ENCODE measurements at places on chromosomes 7 and 10. TPM values are rescaled to one million over a fixed set of nuclear protein-coding genes. Genes with fewer than 3 reads are reported as not detected.

The ANXA8L1 gene
- polyA plus RNA-seq = not detected

The GARIN1A gene
- 4.6 TPM for polyA plus RNA-seq

DNA sequence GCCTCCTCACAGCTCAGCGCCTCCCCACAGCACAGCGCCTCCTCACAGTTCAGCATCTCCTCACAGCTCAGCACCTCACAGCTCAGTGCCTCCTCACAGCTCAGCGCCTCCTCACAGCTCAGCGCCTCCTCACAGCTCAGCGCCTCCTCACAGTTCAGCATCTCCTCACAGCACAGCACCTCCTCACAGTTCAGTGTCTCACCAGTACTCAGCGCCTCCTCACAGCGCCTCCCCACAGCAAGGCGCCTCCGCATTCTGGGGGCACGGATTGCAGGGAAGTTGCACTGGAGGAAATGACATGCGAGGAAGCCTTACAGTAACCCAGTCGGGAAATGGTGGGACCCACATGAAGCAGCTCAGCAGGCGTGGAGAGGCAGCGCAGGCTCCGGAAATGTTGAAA lies 271.6 kb downstream of the WDR37 start:
- no peak for DNase-seq

DNA sequence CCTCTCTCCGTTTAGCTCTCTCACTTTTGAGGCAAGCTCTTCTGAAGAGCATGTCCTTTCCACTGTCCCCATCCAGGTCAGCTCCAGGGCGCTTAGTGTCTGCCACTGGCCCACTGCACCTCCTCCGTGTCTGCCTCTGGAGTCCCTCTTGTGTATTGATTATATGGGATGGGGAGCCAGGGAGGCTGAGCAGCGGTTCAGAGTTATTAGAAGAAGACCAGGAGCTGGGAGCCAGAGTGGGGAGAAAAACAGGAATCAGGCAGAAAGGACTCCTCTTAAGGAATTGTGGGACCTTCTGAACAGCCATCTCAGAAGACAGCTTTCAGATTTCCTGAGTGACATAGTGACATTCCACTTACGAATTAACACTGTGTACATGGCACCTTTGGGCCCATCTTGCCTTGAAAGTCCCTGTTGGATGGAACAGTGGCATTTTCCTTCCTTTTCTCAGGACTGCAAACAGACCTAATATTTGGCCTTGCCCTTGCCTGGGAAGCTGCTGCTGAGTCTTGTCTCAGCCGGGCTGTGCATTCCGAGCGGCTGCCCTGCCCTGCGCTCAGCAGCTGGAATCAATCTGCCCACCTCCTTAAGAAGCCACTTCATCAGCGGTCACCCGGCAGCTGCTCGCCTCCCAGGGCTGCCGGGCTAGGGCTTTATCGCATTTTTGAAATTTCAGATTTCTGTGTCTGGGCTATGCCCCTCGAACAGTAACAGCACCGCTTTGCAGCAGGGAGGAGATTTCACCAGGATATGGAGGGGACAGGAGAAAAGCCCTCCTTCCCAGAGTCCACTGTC lies 81.1 kb upstream of the PRKG1 start:
- peak; percentile 27 for DNase-seq

DNA sequence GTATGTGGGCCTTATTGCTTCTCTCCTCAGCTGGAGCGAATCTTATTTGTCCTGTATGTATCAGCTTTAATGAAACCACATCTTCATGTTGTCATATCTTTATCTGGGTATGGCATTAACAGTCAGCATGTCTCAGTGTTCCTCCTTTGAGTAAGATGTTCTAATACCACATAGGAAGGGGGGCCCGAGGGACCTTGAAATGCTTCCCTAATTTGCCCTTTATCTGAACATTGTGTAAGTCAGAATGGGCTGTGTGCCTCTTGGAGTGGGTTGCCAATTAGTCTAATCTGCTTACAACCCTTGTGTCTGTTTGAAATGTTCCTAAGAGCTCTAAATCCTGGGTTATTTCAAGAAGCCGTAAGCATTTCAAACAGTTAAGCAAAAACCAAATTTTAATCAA lies 623.8 kb downstream of the SUGCT start:
- no peak for DNase-seq

The AZGP1 gene
- polyA plus RNA-seq = 99.1 TPM

The VWDE gene
- polyA plus RNA-seq = not detected

- DNase-seq = no peak
These were observed 575.2 kb upstream of the MKI67 start for GRCh38 chr10:128701381-128701780.

The DHX32 gene
- 28.8 TPM for polyA plus RNA-seq

DNA sequence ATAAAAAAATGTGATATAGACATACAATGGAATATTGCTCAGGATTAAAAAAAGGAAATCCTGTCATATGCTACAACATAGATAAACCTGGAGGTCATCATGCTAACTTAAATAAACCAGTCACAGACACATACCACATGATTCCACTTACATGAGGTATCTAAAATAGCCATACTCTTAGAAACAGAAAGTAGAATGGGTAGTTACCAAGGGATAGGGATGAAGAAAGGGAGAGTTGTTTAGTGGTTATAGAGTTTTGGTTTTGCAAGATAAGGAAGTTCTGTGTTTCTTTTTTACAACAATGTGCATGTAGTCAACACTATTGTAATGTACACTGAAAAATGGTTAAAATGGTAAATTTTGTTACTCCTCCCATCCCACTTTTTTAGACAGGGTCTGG lies 30.5 kb downstream of the BICC1 start:
- DNase-seq = no peak

DNA sequence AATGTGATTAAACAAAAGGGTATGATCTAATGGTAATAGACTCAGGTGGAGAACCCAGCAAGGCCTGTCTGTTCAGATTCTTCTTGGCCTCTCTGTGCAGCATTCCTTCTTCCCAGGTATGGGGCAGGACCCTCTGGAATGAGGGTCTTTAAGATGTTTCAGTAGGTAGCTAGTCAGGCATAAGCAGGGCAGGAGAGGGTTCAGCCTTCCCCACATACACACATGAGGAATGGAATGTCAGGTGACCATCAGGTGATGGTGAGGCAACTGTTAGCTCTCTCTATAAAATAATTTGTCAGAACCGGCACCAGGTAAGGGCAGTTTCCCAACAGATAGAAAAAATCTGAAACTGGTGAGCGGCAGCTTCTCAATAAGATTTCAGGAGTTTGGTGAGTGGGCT lies 222.3 kb upstream of the PHYHIPL start:
- no peak for DNase-seq

The ANKIB1 gene
- polyA plus RNA-seq = 10.9 TPM

- peak; percentile 61 for DNase-seq
These were observed 10.7 kb downstream of the NCOA4 start for GRCh38 chr10:46019569-46020343.

DNA sequence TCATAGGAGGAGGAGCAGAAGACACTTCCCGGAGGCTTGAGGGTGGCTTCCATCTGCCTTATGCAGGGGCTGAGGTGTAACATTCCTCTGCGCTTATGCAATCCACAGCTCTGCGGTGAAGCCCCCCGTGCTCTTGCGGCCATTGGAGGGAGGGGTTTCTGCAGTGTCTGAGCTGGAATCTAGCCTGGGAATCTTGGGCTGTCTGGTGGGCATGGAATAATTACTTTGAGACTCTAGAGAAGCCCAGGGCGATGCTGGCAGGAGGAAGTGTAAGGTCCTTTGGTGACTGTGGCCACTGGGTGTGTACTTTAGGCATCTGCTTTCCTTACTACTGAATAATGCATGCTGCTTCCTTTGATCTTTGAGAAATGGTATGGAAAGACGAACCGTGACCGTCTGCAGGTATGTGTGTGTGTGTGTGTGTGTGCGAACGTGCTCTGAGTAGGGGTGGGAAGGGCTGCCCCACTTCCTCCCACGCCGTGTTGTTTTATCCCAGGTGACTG lies 181.0 kb downstream of the PRPF18 start:
- no peak for DNase-seq

GRCh38 chr10:27680691-27681605 lies 64.7 kb downstream of the MKX start:
- no peak for DNase-seq

DNA sequence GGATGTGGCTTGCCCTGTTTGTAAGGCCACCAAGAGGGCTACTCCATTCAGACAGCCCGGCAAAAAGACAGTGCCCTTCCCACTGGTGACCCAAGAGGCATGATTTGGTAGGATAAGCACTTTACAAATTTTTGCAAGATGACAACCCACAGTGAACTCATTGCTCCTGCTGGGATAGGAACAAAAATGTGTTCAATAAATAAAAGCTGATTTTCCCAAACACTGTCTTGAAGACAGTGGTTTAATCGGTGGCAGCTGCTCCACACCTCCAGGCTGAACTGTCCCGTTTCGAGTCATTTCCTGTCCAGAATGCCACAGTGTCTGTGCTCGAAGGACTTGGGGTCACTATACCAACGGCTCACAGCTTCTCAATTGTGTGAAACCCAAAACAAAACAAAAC lies 45.1 kb upstream of the NPTX2 start:
- no peak for DNase-seq

DNA sequence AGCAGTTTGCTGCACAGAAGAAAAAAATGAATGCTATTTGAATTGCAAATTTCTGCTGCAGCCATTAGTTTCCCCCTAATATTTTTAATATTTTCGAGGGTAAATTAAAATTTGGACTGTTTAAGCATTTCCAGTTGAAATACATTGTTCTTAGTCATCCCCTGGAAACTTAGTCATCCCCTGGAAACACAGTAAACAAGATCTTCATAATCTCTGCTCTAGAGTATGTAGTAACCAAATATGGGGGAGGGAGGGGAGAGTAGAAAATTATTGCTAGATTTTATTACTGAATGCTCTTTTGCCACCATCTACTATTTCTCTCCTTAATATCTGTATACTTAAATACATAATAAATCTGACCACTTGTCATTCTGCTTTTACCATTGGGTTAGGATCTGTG lies 1053.3 kb downstream of the SORCS1 start:
- no peak for DNase-seq

The KCNMA1 gene
- 0.53 TPM for polyA plus RNA-seq

DNA sequence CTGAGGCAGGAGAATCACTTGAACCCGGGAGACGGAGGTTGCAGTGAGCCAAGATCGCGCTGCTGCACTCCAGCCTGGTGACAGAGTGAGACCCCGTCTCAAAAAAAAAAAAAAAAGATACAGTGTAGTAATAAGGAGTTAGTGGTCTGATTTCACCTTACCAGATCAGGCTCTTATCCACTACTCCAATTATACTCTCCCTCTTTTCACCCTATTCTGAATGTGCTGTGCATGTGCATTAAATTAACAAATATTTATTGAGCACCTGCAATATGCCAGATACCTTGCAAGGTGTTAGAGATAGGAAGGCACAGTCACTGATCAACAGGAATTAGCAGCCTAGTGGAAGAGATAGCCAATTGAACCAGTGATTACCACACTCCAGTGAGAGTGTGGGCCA lies 241.9 kb upstream of the LRGUK start:
- no peak for DNase-seq

The CTBP2 gene
- 29.1 TPM for polyA plus RNA-seq

DNA sequence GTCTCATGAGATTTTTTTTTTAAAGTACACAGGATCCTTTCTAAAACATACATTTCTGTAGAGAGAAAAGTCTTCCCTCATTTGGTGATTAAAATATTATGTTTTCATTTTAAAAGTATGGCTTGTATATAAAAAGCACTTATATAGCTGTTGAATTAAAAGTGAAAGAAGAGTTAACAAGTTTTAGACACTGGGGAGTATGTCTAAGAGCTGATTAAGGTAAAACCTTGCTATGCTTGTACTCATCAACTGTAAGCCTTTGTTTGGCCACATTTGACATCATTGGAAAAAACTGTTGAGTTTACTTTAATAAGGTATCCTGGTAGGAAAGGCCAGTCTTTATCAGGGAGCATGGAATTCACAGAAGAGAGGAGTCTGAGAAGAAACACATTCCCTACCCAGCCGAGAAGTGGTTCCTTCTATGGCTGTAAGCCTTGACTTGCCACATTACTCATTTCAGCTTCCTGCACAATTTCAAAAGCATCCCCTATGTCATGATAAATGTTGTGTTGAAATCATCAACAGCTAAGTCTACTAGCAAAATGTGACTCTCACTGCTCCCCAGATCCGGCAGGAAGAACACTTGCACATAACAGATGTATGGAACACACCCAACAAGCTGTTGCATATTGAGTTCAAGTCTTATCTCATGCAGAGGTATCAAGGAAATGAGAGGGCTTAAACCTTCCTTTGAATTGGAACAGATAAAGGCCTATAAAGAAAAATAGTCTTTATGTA lies 171.8 kb upstream of the CDK1 start:
- DNase-seq = no peak

- no peak for DNase-seq
These were observed 9.6 kb upstream of the SVOPL start for GRCh38 chr7:138710536-138711385.

The SLC13A4 gene
- 0.91 TPM for polyA plus RNA-seq

DNA sequence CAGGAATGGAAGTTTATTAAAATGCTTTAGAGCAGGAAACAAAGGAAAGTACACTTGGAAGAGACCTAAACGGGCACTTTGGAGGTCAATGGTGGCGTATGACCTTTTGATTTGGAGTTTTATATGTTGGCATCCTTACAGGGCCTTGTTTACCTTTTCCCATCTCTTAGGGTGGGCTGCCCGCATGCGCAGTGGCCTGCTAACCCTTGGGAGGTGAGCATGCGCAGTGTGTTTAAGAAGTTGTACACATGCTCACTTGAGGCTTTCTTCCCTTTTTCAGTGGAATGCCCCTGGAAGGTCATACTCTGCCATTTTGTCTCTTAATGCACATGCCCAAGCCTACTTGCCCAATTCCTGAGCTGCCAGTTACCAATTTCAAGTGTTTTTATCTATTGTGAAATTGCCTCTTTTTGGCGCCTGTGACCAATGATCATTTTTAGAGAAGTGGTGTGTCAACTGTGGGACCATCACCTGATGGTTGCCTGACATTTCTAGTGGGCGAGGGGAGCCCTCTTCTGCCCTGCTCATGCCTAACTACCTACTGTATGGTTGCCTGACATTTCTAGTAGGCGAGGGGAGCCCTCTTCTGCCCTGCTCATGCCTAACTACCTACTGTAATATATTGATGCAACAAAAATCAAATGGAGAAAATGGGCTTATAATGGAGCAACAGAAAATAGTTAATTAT lies 138.0 kb downstream of the PPP1R9A start:
- no peak for DNase-seq

GRCh38 chr10:17784688-17785087 lies 24.5 kb upstream of the MRC1 start:
- no peak for DNase-seq

The GIMAP4 gene
- 32.8 TPM for polyA plus RNA-seq

GRCh38 chr7:100488333-100489095 lies 4.8 kb downstream of the NYAP1 start:
- no peak for DNase-seq

The SFRP5 gene
- polyA plus RNA-seq = 1.00 TPM

DNA sequence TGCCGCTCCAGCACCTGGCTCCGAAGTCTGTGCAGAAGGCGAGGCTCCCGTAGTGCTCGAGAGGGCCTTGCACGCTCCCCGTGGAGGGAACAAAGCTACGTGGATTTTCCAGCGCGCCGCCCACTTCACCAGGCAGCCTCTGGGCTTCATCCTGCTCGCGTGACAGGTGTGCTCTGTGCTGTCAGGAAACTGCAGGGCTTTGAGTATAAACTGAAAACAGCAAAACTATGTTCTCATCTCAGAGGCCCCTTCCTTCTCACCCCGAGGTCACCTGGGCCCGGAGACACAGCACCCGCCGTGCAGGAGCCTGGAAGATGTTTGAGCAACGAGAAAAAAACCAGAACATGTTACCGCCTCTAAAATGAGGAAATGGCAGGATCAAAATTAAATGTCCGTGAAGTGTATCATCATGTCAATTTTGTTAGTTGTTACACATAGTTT lies 17.6 kb upstream of the GPR146 start:
- DNase-seq = no peak

The HOXA1 gene
- not detected for polyA plus RNA-seq

- no peak for DNase-seq
These were observed 92.9 kb downstream of the SMURF1 start for GRCh38 chr7:99050971-99051370.

- no peak for DNase-seq
These were observed 73.2 kb downstream of the SYPL1 start for GRCh38 chr7:106038916-106039315.

The DDC gene
- polyA plus RNA-seq = not detected

Measured in heart left ventricle (tissue), 16 donors.